ENCODE measurements at places on chromosomes 2 and 18.

- peak; percentile 44 for DNase-seq
Observed at GRCh38 chr2:172427990-172428831, 825 bp downstream of the ITGA6 start.

DNA sequence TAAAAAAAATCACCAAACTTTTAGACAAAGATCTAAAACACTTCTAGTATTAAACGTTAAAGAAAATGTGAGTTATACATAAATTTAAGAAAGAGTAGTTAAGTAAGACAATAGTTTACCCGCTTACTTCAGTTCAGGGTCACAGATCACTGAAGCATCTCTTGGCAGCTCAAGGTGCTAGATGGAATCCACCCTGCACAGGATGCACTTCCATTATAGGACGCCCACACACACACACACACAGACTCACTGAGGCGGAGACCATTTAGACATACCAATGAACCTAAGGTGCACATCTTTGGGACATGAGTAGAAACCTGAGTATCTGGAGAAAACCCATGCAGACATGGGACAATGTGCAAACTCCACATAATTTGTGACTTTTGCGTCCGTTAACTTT, 630.6 kb upstream of the ZNF804A start:
- DNase-seq = no peak

DNA sequence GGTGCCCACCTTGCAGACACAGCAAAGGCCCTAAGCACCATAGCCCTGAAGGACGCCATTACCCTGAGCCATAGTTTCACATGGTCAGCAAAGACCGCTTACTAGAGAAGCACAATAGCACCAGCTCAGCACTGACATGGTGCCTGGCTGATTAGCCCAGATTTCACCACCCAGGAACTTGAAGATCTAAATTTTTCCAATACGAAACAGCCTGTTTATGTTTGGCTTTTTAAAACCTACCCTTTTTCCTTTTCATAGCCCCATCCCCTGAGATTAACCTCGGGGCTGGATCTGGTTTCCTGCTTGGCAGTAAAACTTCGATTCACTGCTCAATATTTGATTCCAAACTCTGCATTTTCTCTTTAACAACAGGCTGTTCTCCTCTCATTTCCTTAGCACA, 158.5 kb upstream of the PID1 start:
- no peak for DNase-seq

- DNase-seq = peak; percentile 68
Observed at GRCh38 chr2:241730671-241731293, 3.6 kb upstream of the D2HGDH start.

- DNase-seq = peak; percentile 59
Observed at GRCh38 chr2:16429431-16430145, 236.0 kb downstream of the CYRIA start.

DNA sequence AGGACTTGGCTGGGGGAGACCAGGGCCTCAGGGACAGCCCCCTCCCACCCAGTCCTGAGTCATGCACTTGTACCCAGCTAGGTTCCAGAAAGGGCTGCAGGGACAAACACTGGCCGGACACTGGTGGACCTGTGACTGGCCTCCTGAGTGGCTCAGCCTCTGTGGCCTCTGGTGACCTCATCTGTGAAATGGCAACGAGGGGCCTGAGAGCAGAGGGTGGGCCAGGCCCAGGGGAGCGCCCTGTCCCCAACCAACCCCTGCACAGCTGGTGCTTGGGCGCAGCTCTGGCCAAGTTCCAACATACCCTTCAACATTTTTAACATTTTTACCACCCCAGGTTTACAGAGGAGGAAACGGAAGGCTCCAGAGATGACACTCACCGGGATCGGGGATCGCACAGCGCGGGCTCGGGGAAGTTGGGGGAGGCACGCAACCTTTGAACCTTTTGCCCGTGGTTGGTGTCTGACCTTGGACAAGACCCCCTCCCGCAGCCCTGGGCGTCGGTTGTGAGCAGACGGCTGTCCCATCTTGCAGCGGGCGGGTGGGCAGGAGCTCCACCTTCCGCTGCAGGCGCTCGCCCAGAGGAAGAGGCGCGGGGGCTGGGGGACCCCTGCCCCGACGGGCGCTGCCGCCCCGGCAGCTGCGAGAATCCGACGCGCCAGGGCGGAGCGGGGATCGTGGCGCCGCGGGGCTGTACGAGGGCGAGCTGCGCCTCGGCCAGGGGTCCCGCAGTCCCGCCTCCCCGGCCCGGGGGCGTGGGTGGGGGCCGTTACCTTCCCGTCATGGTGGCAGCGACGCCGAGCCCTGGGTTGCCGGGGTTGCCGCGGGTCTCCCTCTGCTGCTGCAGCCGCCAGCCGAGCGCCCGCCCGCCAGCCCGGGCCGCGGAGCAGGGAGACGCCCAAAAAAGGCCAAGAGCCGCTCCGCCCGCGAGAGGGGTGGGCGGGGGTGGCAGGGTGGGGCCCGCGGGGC, 805 bp downstream of the LIMS2 start:
- peak; percentile 46 for DNase-seq

- DNase-seq = no peak
Observed at GRCh38 chr2:96633641-96634040, 4.5 kb downstream of the KANSL3 start.

- DNase-seq = peak; percentile 26
Observed at GRCh38 chr2:96153991-96154431, 8.8 kb upstream of the DUSP2 start.

- no peak for DNase-seq
Observed at GRCh38 chr2:9674891-9675414, 44.2 kb upstream of the YWHAQ start.

GRCh38 chr18:54080858-54081257, 143.6 kb downstream of the MBD2 start:
- DNase-seq = no peak

GRCh38 chr2:234949762-234950434, 1.9 kb upstream of the SH3BP4 start:
- DNase-seq = no peak

DNA sequence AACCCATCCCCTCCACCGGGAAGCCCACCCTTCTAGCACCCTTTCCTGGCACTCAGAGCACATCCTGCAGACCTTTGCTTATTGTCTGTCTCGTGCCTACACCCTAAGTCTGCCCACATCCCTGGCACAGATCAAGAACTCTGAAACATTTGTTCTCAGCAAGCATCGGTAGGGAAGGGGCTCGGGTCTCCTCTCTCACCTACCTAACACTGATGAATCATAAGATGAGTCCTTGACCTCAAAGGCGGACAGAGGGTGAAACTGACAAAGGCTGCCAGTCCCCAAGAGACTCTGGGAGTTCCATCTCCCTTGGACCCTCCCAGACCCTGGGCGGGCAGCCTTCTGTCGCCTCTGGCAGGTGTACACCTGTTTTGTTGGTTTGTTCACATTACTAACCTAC, 9.3 kb downstream of the MAL start:
- no peak for DNase-seq

GRCh38 chr2:182852801-182853200, 13.6 kb downstream of the FRZB start:
- DNase-seq = no peak

GRCh38 chr2:46559261-46559660, 79.9 kb downstream of the TMEM247 start:
- DNase-seq = no peak

GRCh38 chr2:120261387-120262006, 8.8 kb downstream of the RALB start:
- DNase-seq = no peak

GRCh38 chr18:45151645-45152044, 463.6 kb upstream of the SLC14A2 start:
- DNase-seq = no peak

- DNase-seq = no peak
Observed at GRCh38 chr2:121960251-121960650, 204.8 kb downstream of the TSN start.

DNA sequence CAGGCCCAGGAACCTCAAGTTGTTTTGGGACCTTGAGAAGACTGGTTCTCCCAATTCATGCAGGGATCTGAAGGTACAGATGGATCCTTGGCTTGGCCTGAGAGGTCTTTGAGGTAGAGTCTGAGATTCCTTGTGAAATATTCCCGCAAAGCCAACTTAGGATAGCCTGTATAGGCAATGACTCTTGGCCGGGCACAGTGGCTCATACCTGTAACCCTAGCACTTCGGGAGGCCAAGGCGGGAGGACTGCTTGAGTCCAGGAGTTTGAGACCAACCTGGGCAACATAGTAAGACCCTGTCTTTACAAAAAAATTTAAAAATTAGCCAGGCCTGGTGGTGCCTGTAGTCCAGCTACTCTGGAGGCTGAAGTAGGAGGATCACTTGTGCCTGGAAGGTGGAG, 40.4 kb downstream of the ANKMY1 start:
- DNase-seq = no peak

DNA sequence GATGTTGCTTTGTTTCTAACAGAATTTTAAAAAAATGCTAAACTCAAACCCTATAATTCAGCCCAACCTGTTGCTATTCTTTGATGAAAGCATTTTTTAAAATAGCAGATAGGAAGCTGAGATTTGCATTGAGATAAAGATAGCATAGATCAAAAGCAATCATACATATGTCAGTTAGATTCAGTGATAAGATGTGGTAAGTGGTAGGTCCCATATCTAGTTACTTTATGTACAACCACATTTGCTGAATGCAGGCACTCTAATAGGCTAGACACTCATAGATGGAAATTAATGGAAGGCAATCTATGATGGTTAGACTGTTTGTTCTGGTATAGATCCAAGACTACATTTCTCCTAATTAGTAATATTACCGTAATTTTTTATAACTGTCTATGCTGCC, 27.2 kb upstream of the C1D start:
- DNase-seq = peak; percentile 57

- no peak for DNase-seq
Observed at GRCh38 chr2:111236025-111236424, 115.3 kb downstream of the BCL2L11 start.

DNA sequence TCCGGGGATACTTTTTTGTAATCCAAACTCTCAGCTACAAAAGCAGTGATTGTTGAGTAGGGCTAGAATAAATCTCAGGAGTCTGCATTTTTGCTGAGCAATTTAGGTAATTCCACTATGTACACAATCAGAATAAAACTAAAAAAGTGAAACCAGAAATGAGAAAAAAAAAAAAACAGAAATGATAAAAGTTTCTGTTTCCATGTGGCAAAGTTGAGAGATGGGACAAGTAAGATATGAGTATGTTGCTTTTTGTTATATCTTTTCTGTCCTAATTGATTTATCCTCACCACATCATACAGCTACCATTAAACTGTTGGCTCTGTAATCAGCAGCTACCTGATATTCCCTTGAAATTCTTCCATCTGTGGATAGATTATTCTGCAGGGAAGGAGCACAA, 92.7 kb downstream of the VWC2L start:
- DNase-seq = no peak

DNA sequence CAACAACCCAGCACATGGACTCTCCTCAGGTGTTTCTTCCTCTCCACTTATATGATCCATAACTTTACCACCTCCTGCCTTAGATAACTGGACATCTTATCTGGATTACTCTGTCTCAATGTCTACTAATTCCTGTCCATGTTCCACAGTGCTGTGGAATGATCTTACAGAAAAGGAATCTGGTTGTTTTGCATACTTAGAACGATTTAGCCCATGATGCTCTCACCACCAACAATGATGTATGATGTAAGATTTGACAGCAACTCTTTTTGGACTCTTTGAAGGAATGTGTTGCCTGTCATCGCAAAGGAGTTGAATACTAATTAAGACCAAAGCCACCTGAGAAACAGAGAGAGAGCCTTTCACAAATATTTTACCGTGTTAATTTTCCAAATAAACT, 37.7 kb upstream of the SYT4 start:
- no peak for DNase-seq

DNA sequence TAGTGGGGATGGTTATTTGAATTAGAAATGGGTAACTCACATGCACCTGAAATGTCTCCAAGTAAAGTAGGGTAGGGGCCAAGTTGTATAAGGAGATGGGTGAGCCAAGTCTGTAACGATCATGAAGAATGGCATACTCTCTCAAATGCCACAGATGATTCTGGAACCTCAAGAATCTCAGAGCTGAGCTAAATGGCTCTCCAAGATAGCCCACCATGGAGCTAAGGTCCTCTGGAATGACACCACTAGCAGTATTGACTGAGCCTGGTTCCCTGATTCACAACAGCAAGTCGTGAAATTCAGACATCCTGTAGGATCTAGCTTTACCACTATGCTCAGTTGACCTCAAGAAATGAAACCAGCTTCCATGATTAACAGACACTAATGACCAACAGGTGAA, 115.9 kb upstream of the EPAS1 start:
- no peak for DNase-seq

- no peak for DNase-seq
Observed at GRCh38 chr18:64416990-64417389, 268.1 kb upstream of the LINC00305 start.

DNA sequence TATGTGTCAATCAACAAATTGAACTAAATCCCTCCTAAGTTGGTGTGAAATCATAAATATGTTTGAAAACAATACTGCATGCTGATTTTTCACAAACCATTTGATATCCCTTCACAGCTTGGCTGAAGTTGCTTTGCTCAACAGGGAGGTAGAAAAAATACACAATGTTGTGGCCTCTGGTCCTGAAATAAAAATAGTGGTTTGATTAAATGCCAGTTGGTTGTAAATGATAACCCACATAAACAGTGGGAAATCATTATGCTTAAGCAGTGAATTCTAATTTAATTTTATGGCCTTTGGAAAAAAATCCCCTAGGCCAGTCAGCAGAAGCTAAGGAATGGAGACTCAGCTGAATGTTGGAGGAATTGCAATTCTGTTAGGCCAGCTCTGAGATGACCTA, 359.4 kb upstream of the CWC22 start:
- no peak for DNase-seq

GRCh38 chr18:74613381-74613780, 15.7 kb downstream of the ZNF407 start:
- no peak for DNase-seq

- no peak for DNase-seq
Observed at GRCh38 chr18:70334264-70334663, 45.4 kb downstream of the SOCS6 start.

- no peak for DNase-seq
Observed at GRCh38 chr2:46308081-46308480, 10.9 kb downstream of the EPAS1 start.

- DNase-seq = no peak
Observed at GRCh38 chr2:117359266-117359914, 455.1 kb upstream of the DDX18 start.

GRCh38 chr2:118614841-118615271, 232.6 kb downstream of the EN1 start:
- DNase-seq = no peak

- DNase-seq = no peak
Observed at GRCh38 chr18:37935086-37935485, 369.5 kb upstream of the CELF4 start.

DNA sequence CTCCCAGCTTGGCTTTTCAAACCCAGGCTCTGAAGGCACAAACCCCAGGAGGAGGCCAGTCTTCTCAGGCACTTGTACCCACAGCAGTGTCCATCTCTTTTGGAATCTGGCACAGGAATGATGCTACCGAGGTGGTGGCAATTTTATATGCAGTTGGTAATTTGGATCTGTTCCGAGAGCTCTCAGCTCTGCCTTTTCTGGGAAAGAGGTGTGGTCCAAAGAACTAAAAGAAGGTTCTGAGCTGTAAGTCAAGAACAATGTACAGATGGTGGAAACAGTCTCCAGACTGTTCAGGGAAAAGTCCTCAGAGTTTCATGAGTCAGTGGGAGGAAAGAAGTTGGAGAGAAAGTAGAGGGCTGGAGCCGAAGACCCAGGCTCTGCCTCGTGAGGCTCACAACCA, 353.4 kb downstream of the TGIF1 start:
- no peak for DNase-seq

- DNase-seq = no peak
Observed at GRCh38 chr18:61173554-61173953, 159.7 kb upstream of the CDH20 start.

GRCh38 chr2:207993151-207993763, 32.1 kb downstream of the PLEKHM3 start:
- no peak for DNase-seq

GRCh38 chr18:58967751-58968254, 103.1 kb downstream of the ZNF532 start:
- DNase-seq = no peak
